ENCODE measurements at places on chromosomes 1 and 21. TPM values are rescaled to one million over a fixed set of nuclear protein-coding genes. Genes with fewer than 3 reads are reported as not detected.
A peak's percentile ranks its signal among the peaks of the same experiment; 100 is the strongest.

GRCh38 chr1:95169548-95169947, 52.4 kb downstream of the TLCD4 start:
- H3K4me1 ChIP-seq = peaks cover 10% of the 10 kb centered on the region
- no peak for DNase-seq
- peak overlapping the region; percentile 33 for H3K27ac ChIP-seq

- no peak overlapping the region for H3K4me3 ChIP-seq
- H3K36me3 ChIP-seq = no peaks in the 10 kb centered on the region
- H3K27ac ChIP-seq = no peak overlapping the region
Observed at GRCh38 chr1:7432102-7432899, 338.8 kb upstream of the VAMP3 start.

DNA sequence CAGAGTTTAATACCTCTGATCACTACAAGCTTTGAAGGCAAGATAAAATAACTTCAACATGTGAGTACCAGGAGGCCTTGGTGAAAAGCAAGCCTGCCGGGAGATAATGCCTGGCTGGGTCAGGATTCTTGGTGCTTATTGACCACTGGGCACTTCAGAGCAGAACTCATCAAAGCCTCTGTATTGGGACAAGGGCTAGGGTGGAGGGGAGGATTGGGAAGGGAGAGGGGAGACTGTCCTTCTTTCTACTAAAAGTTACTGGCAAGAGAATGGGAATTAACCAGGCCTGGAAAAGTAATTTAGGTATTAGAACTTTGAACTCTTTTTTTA, 35.2 kb downstream of the NEK2 start:
- H3K4me1 ChIP-seq = peaks cover 20% of the 10 kb centered on the region
- no peak overlapping the region for H3K4me3 ChIP-seq
- H3K36me3 ChIP-seq = no peaks in the 10 kb centered on the region
- H3K27me3 ChIP-seq = no peaks in the 10 kb centered on the region

GRCh38 chr1:209858561-209859103, 30.9 kb downstream of the UTP25 start:
- no peak overlapping the region for H3K27ac ChIP-seq
- DNase-seq = no peak
- no peak overlapping the region for H3K4me3 ChIP-seq
- H3K4me1 ChIP-seq = peaks cover 11% of the 10 kb centered on the region
- peaks cover 12% of the 10 kb centered on the region for H3K36me3 ChIP-seq

- H3K4me1 ChIP-seq = peaks cover 4% of the 10 kb centered on the region
- no peaks in the 10 kb centered on the region for H3K36me3 ChIP-seq
- no peak for DNase-seq
- H3K4me3 ChIP-seq = no peak overlapping the region
- H3K27ac ChIP-seq = no peak overlapping the region
Observed at GRCh38 chr1:57963581-57963980, 539.7 kb upstream of the DAB1 start.

DNA sequence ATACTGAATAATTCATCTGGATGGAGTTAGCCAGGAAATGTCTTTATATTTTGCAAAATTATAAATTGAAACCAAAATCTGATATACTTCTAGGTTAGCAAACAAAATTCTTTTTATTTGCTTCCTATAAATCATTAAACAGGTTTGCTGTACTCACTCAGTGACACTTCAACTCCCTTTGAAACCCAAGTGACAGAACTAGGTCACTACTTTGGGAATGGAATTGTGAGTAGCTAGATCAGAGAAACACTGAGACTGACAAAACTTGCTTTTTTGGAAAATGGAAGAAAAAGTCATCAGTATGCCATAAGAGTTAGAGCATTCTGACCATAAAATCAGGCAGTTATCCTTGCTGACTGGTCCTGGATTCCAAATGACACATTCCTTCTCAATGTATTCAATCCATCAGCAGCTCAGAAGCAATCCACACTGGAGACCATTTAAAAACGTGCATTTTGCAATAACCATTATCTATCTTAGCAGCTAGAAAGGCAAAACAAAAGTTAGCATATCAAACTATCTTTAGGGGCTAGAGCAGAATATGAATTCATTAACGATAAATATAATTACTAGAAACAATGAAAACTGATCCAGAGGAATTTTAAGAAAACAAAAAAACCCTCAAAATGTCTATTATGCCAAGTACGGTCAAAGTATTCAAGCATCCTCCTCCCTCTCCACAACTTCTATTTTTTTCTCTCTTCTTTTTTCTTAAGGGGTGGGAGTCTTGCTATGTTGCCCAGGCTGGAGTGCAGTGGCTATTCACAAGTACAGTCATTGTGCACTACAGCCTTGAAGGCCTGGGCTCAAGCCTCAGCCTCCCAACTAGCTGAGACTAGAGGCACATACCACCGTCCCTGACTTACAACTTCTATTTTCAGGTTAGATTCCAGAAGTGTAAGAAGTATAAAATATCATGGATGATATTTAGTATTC, 60.1 kb downstream of the HNRNPR start:
- peaks cover 38% of the 10 kb centered on the region for H3K36me3 ChIP-seq
- no peak overlapping the region for H3K4me3 ChIP-seq
- H3K27me3 ChIP-seq = no peaks in the 10 kb centered on the region
- H3K27ac ChIP-seq = no peak overlapping the region
- H3K4me1 ChIP-seq = peaks cover 5% of the 10 kb centered on the region

GRCh38 chr1:155160128-155160527, 13.0 kb downstream of the KRTCAP2 start:
- H3K27ac ChIP-seq = no peak overlapping the region
- H3K4me3 ChIP-seq = no peak overlapping the region
- DNase-seq = no peak
- H3K27me3 ChIP-seq = peaks cover 17% of the 10 kb centered on the region
- no peaks in the 10 kb centered on the region for H3K4me1 ChIP-seq

- no peak overlapping the region for H3K4me3 ChIP-seq
- DNase-seq = no peak
- no peaks in the 10 kb centered on the region for H3K27me3 ChIP-seq
- peaks cover 4% of the 10 kb centered on the region for H3K36me3 ChIP-seq
- H3K4me1 ChIP-seq = peaks cover 22% of the 10 kb centered on the region
Observed at GRCh38 chr1:155537193-155537592, 25.4 kb downstream of the ASH1L start.

- H3K4me1 ChIP-seq = peaks cover 10% of the 10 kb centered on the region
- peak; percentile 87 for DNase-seq
- H3K27me3 ChIP-seq = no peaks in the 10 kb centered on the region
- H3K4me3 ChIP-seq = no peak overlapping the region
- peak overlapping the region; percentile 7 for H3K27ac ChIP-seq
Observed at GRCh38 chr1:182084487-182085316, 23.2 kb upstream of the ZNF648 start.

DNA sequence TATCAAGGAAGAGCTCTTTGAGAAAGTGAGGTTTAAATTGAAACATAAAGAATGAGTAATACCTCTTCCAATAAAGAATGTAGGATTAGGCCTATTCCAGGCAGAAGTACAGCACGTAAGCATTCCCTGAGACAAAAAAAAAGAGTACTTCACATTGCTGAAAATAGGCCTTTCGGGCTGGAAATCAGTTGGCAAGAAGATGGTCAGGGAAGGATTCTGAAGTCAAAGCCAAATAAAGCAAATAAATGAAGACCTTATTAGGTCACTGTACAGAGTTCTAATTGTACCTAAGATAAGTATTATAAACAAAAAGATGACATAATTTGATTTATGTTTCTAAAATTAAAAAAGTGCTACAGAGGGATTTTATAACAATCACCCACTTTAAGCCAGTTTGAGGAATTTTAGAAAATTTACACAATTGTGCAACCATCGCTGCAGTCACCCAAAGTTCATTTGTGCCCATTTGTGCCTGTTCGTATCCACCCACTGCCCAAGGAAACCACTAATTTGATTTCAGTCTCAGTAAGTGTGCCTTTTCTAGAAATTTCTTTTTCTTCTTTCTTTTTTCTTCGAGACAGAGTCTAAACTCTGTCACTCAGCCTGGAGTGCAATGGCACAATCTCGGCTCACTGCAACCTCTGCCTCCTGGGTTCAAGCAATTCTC, 58.6 kb downstream of the FMO4 start:
- no peaks in the 10 kb centered on the region for H3K4me1 ChIP-seq
- no peak overlapping the region for H3K4me3 ChIP-seq
- no peak for DNase-seq
- no peaks in the 10 kb centered on the region for H3K27me3 ChIP-seq
- H3K36me3 ChIP-seq = no peaks in the 10 kb centered on the region

GRCh38 chr21:28337315-28337714, 655.4 kb downstream of the LTN1 start:
- peaks cover 9% of the 10 kb centered on the region for H3K4me1 ChIP-seq
- DNase-seq = no peak
- H3K36me3 ChIP-seq = no peaks in the 10 kb centered on the region

- H3K4me3 ChIP-seq = peak overlapping the region; percentile 43
- H3K27ac ChIP-seq = no peak overlapping the region
- no peaks in the 10 kb centered on the region for H3K36me3 ChIP-seq
- no peak for DNase-seq
- H3K4me1 ChIP-seq = peaks cover 20% of the 10 kb centered on the region
- peaks cover 69% of the 10 kb centered on the region for H3K27me3 ChIP-seq
Observed at GRCh38 chr1:29478151-29478791, 241.9 kb downstream of the PTPRU start.

The SSX2IP gene
- 34.0 TPM for total RNA-seq

The PIK3C2B gene
- total RNA-seq = 77.5 TPM

The ACTN2 gene
- total RNA-seq = 0.21 TPM

The TSPAN2 gene
- total RNA-seq = 29.6 TPM

Data from type B pancreatic cell (in vitro differentiated cells).